ENCODE measurements at places on chromosomes 4 and X.

DNA sequence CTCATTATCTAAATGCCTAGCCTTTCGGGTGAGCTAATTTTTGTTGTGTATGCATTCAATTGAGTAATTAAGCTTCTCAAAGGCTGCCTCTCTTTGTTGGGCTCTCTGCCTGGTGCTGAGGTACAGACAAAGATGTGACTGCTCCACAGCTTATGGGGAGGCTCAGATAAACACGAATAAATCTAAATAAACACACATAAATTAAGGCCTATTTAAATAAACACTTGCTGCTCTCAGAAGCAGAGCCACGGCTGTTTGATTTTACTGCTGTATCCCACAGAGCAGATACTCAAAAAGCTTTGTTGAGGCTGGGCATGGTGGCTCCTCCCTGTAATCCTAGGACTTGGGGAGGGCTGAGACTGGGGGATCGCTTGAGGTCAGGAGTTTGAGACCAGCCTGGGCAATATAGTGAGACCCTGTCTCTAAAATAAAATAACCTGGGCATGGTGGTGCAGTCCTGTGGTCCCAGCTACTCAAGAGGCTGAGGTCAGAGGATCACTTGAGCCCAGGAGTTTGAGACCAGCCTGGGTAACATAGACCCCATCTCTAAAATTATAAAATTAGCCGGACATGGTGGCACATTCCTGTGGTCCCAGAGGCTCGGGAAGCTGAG, 8.4 kb upstream of the CD99 start:
- no peak for DNase-seq

- DNase-seq: no peak
Measured at GRCh38 chrX:24696294-24696693, 2.6 kb downstream of the POLA1 start.

DNA sequence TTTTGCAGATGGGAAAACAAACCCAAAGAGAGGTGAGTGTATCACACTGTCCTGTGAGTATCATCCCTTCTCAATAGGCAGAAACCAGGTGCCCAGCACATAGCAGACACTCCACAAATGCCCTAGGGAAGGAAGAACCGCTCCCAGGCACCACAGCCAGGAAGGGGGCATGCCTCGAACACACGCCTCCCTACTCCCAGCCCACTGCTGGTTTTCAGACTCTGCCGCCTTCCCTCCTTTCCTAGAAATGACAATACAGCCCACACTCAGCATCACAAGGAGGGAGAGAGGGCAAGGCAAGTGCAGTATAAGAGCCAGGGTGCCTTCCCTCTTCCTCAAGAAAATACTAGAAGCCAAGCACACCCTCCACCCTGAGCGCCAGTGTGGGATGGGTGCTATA, 16.2 kb downstream of the JAKMIP1 start:
- no peak for DNase-seq

DNA sequence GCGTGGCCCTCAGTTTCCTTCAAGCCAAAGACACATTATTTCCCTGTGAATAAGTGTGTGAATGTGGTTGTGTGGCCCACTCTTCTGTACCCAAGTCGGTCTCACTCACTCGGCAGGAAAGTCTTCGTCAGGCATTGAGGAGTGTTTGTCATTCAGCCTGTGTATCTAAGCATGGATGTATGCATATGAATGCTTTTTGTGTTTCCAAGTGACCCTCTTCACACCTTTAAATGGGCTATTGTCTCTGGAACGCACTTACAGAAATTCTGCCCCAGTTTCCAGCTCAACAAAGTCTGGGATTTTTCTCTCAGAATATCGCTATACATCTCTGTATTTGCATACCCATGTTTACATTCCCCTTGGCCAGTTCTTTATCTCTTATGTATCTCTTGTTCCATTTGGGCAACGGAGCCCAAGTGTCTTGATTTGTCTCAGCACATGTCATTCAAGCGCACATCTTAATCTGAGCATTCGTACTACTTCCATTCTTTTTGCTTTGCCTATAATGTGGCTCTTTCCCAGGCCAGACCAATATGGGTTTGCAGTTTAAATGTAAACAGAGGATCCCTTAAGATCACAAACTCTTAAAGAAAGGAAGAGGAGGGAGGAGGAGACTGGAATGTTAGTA, 4.8 kb downstream of the BCOR start:
- no peak for DNase-seq

GRCh38 chr4:150367326-150367725, 214.6 kb upstream of the MAB21L2 start:
- DNase-seq: no peak

- no peak for DNase-seq
Measured at GRCh38 chrX:57121816-57122215, 468 bp upstream of the SPIN2B start.

GRCh38 chr4:185099024-185099682, 43.9 kb upstream of the SLC25A4 start:
- DNase-seq: no peak

GRCh38 chr4:152776352-152776751, 3.2 kb downstream of the TIGD4 start:
- no peak for DNase-seq

DNA sequence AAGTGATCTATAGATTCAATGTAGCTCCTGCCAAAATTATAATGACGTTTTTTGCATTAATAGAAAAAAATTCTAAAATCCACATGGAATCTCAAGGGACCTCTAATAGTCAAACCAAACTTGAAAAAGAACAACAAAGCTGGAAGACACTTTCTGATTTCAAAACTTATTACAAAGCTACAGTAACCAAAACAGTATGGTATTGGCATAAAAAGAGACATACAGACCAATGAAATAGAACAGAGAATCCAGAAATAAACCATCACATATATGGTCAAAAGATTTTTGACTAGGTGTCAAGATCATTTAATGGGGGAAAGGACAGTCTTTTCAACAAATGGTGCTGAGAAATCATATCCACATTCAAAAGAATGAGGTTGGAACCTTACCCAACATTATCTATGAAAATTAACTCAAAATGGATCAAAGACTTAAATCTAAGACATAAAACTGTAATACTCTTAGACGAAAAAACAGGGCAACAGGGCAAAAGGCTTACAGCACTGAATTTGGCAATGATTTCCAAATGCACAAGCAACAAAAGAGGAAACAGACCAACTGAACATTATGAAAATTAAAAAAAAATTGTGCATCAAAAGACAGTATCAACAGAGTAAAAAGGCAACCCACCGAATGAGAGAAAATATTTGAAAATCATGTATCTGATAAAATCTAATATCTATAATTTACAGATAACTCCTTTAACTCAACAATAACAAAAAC, 3.9 kb downstream of the FBXO8 start:
- DNase-seq: no peak

- no peak for DNase-seq
Measured at GRCh38 chr4:27764526-27764837, 903.8 kb downstream of the STIM2 start.

- DNase-seq: no peak
Measured at GRCh38 chrX:72029483-72030411, 102.0 kb downstream of the RTL5 start.

- DNase-seq: no peak
Measured at GRCh38 chrX:109190542-109190941, 291.3 kb downstream of the GUCY2F start.

- no peak for DNase-seq
Measured at GRCh38 chr4:8402181-8402597, 38.3 kb downstream of the ACOX3 start.

Measured in T-helper 9 cell (primary cell).